ENCODE measurements at places on chromosomes 16 and 17.
A peak's percentile ranks its signal among the peaks of the same experiment; 100 is the strongest.

- no peak for DNase-seq
Observed at GRCh38 chr17:62611728-62612127, 15.7 kb upstream of the MRC2 start.

GRCh38 chr16:53924331-53925106 lies 220.6 kb downstream of the FTO start:
- no peak for DNase-seq

- DNase-seq, result no peak
Observed at GRCh38 chr17:41428591-41429291, 4.4 kb upstream of the KRT37 start.

DNA sequence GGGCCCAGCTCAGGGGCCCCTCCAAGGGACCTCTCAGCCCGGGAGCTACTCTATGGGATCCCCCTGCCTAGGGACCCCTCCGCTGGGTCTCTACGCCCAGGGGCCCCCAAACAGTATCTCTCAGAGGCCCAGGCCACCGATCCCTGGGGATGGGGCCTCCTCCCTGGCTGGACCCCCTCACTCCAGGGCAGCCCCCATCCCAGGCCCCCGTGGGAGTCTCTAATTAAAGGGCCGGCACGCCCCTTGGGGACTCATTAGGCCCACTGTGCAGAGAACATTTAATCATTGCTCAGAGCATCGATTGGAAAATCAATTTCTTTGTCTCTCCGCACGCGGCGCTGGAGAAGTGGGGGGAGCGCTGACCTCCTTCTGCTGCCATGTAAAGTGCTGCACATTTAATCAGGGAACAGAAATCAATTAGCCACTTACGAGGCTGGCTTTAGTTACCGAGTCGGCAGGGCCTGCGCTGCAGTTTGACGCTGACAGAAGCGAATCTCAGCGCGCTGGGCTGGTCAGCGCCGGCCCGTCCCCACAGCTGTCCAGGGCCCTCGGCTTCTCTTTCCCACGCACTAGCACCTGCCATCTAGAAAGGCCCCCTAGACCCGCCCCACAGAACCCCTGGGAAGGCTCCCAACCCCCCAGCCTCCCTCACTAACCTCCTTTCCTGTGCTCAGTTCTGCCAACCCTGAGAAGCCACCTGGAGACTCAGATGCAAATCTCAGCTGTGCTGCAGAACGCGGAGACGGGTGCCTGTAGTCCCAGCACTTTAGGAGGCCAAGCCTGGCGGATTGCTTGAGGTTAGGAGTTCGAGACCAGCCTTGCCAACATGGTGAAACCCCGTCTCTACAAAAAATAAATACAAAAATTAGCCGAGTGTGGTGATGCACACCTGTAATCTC lies 20.2 kb upstream of the C1QL1 start:
- DNase-seq, result no peak

DNA sequence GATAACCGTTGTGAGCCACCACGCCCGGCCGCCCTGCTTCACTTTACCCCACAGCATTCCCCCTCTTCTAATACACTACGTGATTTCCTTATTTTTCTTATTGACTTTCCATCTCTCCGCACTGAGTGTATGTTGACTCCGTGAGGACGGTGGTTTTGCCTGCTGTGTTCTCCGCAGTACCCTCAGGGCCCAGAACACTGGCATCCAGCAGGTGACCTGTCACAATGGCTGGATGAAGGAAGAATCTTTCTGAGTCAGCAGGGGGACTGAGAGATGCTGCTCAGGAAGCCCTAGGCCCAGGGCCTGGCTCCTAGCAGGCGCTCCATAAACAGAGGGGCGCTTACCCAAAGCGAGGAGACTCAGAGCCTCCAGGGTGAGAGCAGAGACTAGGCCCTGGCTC lies 79.5 kb downstream of the RTN4RL1 start:
- no peak for DNase-seq

GRCh38 chr17:44308865-44309264 lies 464 bp downstream of the RUNDC3A start:
- peak; percentile 24 for DNase-seq

- no peak for DNase-seq
Observed at GRCh38 chr17:66889480-66890230, 54.7 kb downstream of the CACNG5 start.

DNA sequence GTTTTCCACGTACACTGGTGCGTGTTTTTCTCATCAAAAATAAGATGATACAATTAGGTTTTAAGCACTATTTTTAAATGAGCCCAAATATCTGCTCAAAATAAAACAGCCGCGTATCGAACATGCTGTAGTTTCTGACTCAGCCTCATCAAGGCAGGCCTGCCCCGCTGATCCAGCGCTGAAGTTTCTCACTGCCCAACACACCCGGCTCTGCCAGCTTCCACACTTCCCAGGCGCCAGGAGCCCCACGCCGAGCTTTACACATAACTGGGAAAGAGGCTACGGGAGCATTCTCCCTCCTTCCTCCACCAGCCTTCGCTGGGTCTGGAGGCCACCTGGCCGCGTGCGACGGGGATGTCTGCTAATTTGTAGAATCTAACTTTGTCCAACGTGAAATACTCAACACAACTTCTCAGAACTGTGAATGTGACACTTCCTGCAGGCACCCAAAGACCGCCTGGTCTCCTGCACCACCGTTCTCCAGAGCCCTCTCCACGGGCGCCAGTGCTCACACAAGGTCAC lies 42.1 kb downstream of the MAP1LC3B start:
- no peak for DNase-seq

- DNase-seq, result no peak
Observed at GRCh38 chr17:15996322-15996721, 3.2 kb downstream of the ZSWIM7 start.

GRCh38 chr17:45262516-45263476 lies 902 bp upstream of the SPATA32 start:
- no peak for DNase-seq

DNA sequence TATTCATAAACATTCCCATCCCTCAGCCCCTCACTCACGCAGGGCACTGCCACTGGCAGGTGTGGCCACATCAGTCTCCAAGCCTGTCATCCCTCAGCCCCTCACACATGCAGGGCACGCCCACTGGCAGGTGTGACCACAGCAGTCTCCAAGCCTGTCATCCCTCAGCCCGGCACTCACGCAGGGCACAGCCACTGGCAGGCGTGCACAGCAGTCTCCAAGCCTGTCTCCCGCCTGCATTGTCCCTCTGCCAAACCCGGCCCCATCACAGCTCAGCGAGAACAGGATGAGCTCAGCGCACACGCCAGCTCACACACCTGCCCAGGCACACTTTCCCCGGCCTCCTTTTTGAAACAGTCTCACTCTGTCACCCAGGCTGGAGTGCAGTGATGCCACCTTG lies 11.4 kb upstream of the KREMEN2 start:
- no peak for DNase-seq

GRCh38 chr17:63826468-63827001 lies 696 bp upstream of the PSMC5 start:
- no peak for DNase-seq

DNA sequence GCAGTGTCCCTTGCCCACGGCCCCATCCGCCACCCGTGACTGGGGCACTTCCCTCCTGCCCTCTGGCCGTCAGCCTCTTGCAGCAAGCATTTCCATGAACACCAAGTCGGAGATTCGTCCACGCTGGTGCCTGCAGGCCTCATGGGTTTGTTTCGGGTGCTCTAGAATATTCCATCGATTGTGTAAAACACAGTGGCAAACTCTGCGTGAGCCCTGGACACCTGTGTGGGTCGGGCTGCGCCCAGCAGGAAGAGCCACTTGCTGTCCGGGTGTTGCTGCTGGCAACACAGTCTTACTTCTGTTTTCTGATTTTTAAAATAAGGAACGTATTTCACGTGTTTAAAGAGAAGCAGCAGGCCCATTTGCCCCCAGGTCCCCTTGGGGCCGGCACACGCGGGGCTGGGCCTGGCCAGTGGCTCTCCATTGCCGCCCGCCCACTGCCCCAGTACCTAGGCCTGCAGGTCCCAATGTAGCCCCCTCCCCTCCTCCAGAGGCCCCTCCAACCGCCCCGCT lies 10.0 kb downstream of the CYBC1 start:
- no peak for DNase-seq

DNA sequence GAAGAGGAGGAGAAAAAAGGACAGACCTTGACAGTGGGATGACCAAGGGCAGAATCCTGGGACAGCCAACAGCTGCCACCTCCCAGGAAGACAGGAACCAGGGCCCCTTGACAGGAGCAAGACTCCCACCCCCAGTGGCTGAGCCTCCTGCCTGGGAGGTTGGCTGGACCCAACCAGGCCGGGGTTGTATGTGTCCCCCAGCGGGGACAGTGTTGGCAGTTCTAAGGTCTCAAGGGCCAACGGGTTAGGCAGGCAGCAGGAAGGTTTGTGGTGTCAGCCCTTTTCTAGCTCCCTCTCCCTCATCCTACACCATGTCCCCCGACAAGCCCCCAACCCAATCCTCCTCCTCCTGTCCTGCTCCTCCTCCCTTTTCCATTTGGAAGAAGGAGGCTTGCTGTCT lies 126.2 kb downstream of the MRM1 start:
- no peak for DNase-seq

DNA sequence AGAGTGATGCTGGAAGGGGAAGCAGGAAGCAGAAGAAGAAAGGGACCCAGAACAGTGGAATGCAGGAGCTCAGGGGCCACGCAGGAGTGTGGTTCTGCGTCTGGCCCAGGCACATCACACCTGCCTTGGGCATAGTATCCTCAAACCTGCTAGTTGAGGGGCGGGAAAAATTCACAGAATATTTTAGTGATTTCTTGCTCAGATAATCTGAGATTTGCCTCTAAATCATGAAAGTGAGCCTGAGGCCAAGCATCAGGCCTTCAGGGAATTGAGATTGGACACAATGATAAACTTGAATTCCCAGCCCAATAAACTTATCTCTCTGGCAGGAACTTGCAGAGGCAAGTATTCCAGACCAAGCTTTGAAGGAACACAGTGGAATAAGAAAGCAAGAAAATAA lies 48.5 kb upstream of the CCL2 start:
- DNase-seq, result no peak

- DNase-seq, result no peak
Observed at GRCh38 chr16:78395035-78395434, 295.6 kb downstream of the WWOX start.

All from NCI-H510A treated with DMSO at 0.1 percent for 48 hours (cell line).